Stimulated activated CD8-positive, alpha-beta memory T cell treated with anti-CD3 and anti-CD28 coated beads, Interleukin-2, amount 100 ng/mL, for 48 hours (primary cell): ENCODE measurements at places on chromosomes 5 and 9.
A peak's percentile ranks its signal among the peaks of the same experiment; 100 is the strongest.

DNA sequence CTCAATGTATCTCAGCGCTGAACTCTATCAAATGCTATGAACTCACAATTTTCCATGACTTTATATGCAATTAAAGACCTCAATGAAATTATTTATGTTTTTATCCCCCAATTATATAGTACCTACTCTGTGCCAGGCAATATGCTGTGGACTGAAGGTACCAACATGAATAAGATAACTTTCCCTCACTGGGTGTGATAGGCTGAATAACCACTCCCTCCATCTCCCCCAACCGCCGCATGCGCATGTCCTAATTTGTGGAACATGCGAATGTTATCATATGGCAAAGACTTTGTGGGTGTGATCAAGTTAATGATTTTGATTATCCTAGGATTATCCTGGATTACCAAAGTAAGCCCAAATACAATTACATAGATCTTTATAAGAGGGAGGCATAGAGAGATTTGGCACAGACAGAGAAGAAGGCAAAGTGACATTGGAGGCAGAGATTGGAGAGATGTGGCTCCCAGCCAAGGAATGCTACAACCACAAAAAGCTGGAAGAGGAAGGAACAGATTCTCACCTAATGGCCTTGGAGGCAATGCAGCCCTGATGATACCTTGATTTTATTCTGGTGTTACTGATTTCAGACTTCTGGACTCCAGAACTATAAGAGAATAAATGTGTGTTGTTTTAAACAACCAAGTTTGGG lies 149.1 kb upstream of the VCAN start:
- DNase-seq, result no peak

- DNase-seq, result no peak
Observed at GRCh38 chr9:98600631-98601030, 108.1 kb downstream of the GABBR2 start.

GRCh38 chr9:118510711-118511110 lies 806.5 kb downstream of the TLR4 start:
- no peak for DNase-seq

GRCh38 chr5:104361932-104362331 lies 799.3 kb upstream of the NUDT12 start:
- DNase-seq, result no peak

GRCh38 chr5:169742771-169743296 lies 105.8 kb downstream of the DOCK2 start:
- no peak for DNase-seq

DNA sequence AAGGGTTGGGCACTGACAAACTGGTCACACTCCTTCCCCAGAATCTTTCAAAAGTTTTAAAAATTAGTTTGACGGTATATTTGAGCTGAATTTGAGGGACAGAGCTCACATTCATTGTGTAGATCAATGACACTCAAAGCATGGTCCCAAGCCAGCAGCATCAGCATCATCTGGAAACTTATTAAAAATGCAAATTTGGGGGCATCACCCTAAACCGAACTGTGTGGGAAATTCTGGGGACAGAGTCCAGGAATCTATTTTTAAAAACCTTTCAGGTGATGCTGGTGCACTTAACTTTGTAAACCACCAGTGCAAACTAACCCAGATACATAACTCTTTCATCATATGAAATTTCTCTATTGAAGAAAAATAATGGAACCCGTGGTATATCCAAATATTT lies 58.1 kb upstream of the MTAP start:
- DNase-seq, result no peak

DNA sequence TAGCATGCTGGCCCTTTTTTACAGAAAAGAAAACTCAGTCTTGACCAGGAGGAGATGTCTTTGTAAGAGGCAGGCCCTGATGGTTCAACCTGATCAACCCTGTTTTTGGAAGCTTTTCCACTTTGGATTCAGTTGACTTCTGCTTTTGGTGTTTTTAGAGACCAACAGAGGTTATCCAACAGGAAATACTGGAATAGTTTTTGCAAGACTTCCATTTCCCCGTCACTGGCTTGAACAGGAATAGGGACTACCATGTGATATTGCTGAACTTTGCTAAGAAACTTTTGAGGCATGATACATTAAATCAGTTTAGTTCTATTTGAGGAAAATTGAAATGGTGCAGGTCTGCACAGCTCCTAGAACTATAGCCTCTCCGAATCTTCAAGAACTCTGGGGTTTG lies 17.1 kb upstream of the DAB2 start:
- DNase-seq, result no peak

DNA sequence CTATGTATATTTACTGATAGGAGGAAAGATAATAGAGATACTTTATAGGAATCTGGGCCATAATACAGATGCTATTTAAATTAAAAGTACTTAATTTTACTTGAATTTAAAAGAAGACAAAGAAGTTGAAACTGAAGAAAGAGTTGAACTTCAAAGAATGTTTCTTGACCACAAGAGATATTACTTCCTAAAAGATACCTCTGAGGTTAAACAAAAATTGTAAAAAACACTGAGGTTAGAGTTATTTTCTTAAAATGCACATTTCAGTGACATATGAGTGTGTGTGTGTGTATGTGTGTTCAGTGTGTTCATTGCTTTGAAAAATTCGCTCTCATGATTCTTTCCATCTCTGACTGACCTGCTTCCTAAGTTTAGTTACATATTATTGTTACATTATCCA lies 3.5 kb upstream of the SEPTIN8 start:
- DNase-seq, result no peak

DNA sequence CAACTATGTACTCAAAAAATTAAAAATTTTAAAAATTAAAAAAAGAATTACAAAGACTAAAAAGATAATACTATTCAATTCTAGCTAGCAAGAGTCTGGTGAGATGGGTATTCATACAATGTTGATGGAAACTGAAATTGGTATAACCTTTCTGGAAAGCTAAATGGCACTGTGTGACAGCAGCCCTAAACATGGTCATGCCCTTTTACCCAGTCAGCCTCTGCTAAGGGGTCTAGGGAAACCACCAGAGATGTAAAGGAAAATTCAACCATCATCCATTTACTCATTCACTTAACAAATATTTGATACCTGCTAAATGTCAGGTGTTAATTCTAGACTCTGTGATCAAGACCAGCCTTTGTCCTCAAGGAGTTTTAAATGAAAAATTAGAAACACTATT lies 29.3 kb downstream of the IL31RA start:
- no peak for DNase-seq

- no peak for DNase-seq
Observed at GRCh38 chr5:38613992-38614836, 57.8 kb upstream of the LIFR start.

- no peak for DNase-seq
Observed at GRCh38 chr9:133875131-133875530, 117.0 kb downstream of the VAV2 start.

DNA sequence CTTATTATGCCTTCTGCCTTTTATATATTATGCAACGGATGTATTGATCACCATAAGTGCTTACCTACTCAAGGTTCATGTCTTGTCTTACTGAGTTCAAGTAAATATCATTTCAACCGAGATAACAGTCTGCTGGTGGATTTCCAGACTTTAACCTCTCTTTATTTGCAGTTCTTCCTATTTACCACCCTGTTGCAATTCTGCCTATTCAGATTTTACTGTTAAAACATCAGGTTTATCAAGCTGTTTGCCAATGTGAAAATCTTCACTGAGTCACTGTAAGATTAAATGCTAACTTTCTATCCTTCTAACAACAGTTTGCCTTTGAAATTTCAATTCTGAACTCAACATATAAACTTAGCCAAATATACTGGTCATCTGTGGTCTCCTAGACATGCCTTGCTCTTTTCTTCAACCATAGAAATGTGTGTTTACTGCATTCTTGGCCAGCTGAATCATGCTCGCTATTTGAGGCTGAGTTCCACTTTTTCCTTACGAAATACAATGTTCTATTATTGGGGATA lies 471.7 kb upstream of the RORB start:
- no peak for DNase-seq

DNA sequence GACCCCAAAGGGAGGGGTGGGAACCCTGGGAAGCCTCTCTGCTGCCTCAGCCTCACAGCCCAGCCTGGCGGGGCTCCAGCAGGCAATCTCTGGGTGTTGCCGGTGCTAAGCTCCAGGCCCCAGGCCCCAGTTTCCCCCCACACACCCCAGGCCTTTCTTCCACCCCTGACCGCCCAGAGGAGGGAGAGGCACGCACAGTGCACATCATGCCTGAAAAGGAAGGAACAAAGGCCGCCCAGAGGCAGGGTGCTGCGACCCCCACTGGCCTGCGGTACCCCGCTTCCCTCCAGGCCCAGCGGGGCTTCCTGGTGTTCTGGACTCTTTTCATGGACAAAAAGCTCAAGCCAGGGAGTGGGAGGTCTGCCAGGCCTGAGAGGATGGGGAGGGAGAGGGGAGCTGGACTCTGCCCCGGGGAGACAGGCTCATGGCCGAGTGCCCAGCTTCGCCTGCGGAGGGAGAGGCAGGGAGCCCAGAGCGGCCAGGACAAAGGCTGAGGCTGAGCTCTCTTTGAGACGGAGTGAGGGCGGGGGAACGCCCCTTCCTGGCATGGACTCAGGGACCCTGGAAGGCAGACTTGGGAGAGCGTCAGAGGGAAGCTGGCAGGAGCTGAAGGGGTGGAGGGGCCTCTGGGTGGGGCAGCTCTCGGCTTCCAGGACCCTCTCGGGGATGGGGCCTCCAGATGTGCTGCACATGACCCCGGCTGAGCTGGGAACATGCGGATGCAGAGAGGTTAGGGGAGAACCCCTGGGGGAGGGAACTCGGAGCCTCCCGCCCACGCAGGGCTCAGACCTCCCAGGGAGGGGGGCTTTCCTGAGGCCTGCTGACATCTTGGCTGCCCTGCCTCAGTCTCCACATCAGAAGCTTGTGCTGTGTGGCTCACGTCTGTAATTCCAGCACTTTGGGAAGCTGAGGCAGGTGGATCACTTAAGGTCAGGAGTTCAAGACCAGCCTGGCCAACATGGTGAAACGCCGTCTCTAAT lies 1.8 kb upstream of the ENTPD2 start:
- no peak for DNase-seq

- no peak for DNase-seq
Observed at GRCh38 chr5:119750887-119751733, 121.8 kb downstream of the FAM170A start.

- no peak for DNase-seq
Observed at GRCh38 chr9:122857815-122858214, 29.4 kb upstream of the PDCL start.

DNA sequence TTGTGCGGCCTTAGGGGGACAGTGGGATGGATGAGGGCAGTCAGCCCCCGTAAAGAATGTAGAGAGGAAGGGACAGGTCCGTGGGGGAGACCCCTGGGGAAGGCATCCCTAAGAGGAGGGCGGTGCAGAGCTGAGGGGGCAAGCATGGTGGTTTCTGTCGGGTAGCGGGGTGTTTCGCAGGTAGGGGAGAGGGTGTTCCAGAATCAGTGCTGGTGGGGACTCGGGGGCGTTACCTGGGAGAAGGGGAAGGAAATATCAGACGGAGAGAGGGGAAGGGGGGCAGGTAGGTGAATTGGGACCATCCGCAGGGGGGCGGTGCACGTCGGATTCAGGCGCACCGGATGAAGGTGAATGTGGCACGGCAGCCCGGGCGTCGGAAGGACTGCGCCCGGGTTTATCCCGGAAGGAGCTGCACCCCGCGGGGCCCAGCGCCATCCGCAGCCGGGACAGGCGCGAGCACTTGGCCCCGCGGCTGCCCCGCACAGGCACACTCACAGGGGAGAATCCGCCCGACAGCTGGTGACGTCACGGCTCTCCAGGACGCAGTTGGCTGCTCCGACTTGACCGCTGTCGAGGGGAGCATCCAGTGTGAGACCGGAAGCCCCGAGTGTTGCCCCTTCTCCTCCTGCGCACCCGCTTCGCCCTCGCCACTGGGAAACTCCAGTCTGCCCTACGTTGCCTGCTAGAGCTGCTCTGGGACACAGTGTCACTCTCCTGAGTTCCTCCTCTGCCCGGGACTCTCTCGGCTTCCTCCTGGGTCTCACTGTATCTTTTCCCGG lies 1.3 kb downstream of the CD72 start:
- peak; percentile 70 for DNase-seq

DNA sequence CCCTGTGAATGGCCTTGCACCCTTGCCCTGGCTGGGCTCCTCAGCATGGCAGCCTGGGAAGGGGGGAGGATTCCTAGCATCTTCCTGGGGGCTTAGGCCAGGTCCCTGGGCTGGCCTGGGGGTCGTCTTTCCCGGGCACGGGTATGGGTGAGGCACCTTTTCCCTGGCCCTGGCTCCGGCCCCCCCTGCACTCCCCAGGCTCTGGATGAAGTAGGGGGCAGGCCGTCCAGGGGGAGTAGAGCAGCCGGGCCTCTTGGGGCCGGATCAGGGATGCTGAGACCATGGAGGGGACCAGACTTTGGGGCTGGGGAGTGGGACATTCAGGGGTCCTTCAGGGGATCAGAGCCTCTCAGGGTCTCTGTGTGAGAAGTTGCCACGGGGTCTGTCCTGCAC lies 6.6 kb downstream of the RXRA start:
- DNase-seq, result no peak

- DNase-seq, result no peak
Observed at GRCh38 chr5:140151144-140152021, 23.6 kb upstream of the CYSTM1 start.

DNA sequence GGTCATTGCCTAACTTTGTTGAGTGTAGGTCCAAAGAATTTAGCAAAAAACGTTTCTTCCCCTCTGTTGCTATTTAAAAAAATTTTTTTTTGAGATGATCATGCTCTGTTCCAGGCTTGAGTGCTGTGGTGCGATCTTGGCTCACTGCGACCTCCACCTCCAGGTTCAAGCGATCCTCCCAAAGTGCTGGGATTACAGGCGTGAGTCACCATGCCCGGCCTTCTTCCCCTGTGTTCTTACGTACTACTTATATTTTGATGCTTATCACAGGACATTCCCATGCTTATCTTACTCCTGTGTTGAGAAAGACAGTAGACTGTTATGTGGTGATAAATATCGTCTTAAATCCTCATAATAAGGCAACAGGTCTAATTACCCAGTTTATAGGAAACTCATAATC lies 2.5 kb downstream of the ACER2 start:
- no peak for DNase-seq

GRCh38 chr9:91873637-91874051 lies 76.4 kb downstream of the ROR2 start:
- no peak for DNase-seq

- no peak for DNase-seq
Observed at GRCh38 chr5:61228229-61228628, 66.0 kb upstream of the SMIM15 start.

GRCh38 chr5:137735555-137736284 lies at the start of gene KLHL3:
Gene KLHL3, minus strand, starts transcription at chr5:137736089. Its CDS starts 443 bp downstream, at chr5:137735646.
- no peak for DNase-seq

GRCh38 chr5:106525438-106525837 lies 1145.3 kb downstream of the EFNA5 start:
- no peak for DNase-seq

- DNase-seq, result no peak
Observed at GRCh38 chr5:113295111-113295539, 139.7 kb downstream of the TSSK1B start.

DNA sequence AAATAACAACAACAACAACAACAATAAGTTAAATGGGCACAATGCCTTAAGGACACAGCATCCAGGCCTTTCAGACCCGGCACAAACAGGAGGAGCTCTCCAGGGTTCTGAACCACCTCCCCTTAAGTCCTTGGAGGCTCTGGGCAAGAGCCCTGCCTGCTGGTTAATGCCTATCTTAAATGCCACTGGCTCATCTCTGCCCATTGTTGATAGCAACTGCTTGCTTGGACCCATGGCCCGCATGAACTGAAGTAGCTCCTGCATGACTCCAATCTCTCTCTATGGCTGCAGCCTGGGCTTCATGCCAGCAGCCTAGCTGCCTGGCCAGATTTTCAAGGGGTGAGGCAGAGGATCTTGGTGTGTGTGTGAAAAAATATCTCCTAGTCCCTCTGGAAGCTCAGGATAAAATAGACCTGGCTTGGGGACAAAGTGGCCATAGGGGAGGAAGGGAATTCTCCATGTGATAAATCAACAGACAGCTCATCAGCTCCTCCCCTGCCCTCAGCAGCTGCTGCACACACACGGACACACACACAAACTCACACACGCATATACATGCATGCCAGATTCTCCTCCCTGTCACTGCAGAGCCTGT lies 27.4 kb downstream of the FAM219A start:
- DNase-seq, result no peak
